ENCODE measurements at places on chromosomes 11 and 22.

DNA sequence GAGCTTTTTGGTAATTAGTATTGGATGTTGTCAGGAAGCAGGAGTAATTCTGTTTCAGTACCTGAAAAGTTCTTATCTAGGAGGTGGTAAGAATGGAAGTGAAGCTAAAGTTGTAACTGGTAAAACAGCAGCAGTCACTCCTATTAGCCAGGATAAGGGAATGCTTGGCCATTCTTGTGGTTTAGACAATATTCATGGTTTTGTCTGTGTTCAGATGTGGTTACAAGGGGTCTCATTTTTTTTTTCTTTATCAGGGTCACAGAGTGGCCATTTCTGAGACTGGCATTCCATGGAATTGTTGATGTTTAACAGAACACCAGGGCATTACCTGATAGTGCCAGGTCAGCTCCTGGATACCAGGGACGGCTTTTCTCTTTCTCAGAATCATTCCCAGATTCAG is 23.8 kb downstream of the TAF1D start:
- DNase-seq = no peak

DNA sequence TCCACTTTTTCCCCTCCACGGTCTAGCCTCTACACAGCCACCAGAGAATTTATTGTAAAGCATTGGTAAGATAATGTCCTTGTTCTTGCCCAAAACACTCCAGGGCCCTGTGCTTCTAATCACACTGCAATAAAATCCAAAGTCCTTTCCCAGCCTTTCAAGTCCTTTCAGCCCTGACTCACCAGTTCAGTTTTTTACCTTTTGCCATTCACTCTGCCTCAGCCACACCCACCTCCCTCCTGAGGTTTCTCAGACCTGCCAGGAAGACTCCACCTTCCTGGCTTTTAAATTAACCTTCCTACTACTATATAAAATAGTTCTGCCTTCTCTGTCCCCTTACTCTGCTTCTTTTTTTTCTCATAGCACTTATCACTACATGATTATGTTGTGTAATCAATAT is 91.0 kb upstream of the ARHGAP32 start:
- DNase-seq = no peak

GRCh38 chr11:77968337-77968736 is 26.1 kb downstream of the INTS4 start:
- DNase-seq = no peak

- peak; percentile 87 for DNase-seq
Observed at GRCh38 chr11:73661035-73661628, 14.8 kb downstream of the PLEKHB1 start.

DNA sequence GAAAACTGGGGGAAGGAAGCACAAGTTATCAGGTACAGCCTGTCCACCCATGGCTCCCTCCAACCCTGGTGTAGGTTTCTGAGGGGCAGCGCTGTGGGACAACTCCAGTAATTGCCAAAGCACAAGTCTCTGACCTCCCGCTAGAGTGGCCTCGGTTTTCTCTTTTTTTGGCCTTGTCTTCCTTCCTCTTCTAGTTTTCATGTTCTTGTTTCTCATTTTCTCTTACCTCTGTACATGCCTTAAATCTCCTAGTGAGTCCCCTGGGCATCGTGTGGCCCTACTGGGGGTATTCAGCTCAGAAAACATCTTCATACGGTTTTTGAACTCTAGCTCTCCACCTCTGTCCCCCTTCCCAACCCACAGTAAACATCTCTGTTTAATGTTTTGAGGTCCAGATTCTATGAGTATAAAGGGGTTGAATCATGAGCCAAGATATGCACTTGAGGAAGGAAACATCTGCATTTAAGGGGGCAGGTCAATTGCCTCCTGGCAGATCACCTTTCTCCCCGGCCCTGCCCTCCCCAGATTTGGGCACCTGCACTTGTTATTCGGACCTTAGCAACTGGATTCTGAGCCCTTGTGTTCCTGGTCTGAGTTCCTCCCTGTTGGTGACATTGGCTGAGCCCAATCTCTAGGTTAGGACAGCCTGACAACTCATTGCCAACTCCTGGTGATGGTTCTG is 8.4 kb upstream of the LMO2 start:
- DNase-seq = no peak

- DNase-seq = no peak
Observed at GRCh38 chr11:69245491-69246345, 48.2 kb upstream of the MYEOV start.

DNA sequence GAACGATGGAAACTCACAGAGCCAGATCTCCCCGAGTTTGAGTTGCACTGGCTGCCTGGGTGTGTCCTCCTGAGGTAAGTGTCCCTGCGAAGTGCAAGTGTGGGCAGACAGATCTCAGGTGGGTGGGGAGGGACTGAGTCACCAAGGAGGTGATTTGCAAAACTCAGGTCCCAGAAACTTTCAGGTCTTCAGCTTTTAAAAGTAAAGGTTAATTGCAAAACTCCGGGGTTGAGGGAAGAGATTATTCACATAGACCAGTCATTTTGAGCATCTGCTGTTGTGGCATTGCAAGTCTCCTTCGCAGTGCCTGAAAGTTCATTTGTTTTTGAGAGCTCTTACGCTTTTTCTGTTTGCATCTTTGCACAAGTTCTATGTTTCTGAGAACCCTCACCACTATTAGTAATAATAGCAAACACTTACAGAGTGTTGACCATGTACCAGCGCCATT is 7.1 kb downstream of the CD44 start:
- peak; percentile 86 for DNase-seq

DNA sequence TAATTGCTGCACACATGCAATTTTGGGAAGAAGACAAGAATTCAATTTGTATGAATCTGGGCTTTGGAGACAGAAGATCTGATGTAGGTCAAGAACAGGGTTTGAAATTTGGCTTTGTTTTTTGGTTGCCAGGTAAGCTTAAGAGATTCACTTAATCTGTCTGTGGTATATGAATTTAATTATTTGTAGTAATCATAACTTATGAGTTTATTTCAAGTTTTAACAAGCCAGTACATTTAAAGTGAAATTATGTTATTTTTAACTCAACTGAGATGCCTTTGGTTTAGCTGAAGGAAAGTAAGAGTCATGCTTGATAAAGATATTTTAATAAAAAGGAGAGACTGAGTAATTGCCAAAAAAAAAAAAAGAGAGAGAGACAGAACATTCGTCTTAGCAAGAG is 384.1 kb downstream of the LUZP2 start:
- DNase-seq = no peak

DNA sequence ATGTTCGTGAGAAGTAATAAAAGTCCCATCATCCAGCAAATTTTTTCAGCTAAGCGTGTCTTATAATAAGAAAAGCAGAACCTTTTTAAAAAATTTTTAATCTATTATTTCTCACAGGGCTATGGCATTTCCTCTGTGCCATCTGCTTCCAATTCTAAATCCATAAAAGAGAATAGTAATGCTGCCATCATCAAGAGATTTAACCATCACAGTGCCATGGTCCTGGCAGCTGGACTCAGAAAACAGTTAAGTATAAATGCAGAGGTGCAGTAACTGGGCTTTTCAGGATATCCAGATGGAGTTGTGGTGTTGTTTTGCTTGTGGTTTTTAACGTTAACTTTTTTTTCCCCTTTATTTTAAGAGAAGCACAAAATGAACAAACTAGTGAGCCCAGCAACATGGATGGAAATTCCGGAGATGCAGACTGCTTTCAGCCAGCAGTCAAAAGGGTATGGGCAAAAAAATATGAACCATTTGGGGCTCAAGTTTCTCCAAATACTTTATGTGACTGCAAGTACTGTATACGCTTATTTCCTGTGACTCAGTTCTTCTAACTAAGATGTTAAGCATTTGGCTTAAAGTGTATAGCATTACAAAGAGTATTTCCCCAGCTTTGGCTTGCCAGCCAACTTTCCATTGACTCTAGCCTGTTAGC is 25.2 kb downstream of the GTF2H1 start:
- DNase-seq = no peak

GRCh38 chr11:47986219-47986618 is 5.9 kb downstream of the PTPRJ start:
- no peak for DNase-seq

- no peak for DNase-seq
Observed at GRCh38 chr11:107731941-107732688, 20.3 kb upstream of the SLN start.

DNA sequence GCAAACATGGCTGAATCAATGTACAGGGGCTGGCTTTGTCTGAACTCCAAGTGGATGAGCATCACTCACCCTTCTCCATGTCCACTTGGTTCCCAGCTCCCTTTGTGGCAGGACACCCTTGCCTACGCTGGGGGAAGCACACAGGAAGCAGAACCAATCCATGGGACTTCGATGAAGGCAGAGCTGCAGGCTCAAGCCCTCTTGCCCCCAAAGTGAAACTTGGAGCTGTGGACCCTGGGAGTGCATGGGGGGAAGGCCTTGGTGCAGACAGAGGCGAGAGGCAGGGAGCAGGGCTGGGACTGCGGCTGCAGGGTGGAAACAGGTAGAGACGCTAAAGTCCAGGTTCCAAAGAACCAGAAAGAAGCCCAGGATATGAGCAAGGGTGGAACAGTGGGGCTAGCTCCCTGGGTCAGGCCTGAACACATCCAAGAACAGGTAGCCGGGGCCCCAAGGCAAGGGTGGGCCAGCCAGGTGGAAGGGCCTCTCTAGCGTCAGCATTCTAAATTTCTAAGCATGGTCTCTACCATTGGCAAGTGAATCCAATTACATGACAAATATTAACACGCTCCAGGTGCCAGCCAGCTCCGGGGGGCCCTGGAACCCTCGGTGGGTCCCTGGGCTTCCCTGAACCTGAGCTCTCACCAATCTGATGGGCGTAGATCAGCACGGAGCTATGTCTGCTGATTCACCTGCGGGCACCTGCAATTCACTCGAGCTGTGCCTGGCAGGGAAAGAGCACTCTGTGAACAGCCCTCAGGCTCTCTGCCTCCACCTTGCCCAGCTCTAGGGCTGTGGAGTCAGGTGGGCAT is 532.8 kb downstream of the BRD1 start:
- DNase-seq = no peak

- no peak for DNase-seq
Observed at GRCh38 chr11:112570333-112570732, 309.7 kb upstream of the PLET1 start.

GRCh38 chr22:46589141-46589748 is 30.9 kb upstream of the GRAMD4 start:
- DNase-seq = no peak

DNA sequence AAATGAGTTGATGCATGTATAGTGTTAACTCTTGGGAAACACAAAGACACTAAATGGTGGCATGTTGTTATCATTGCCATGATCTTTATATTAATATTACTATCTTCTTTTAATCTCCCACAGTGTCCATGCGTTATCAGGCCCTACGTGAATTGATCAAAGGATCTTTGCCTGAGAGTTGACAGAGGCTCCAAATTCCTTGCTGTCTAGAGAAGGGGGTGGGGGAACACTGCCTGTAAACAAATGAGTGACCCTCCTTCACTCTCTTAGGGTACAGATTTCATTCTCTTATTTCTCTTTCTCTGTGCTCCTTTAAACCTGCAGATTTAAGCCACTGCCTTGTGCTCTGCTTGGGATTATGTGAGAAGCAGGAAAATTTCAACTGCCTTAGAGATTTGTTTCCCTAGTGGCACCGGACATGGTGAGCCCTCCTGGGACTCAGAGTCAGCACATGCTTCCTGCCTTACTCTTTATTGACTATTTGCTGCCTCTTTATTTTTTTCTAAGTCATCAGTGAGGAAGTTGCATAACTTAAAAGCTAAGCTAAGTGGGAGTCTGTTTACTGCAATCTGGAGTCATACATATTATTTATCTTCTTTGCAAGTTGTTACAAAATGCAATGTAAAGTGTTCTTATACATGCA is 122.9 kb downstream of the MAML2 start:
- no peak for DNase-seq

- DNase-seq = no peak
Observed at GRCh38 chr11:64092111-64092760, 56.5 kb downstream of the FLRT1 start.

DNA sequence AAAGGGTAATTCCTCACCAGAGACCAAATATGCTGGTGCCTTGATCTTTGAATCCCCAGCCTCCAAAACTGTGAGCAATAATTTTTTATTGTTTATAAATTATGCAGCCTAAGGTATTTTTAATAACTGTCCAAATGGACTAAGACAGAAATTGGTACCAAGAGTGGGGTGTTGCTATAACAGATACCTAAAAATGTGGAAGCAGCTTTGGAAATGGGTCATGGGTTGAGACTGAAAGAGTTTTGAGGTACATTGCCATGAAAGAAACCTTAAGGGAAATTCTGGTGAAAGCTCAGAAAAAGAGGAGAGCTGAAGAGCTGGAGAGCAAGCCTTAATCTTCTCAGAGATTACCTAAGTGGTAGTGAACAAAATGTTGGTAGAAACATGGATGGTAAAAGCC is 378.2 kb downstream of the NXPE2 start:
- no peak for DNase-seq

DNA sequence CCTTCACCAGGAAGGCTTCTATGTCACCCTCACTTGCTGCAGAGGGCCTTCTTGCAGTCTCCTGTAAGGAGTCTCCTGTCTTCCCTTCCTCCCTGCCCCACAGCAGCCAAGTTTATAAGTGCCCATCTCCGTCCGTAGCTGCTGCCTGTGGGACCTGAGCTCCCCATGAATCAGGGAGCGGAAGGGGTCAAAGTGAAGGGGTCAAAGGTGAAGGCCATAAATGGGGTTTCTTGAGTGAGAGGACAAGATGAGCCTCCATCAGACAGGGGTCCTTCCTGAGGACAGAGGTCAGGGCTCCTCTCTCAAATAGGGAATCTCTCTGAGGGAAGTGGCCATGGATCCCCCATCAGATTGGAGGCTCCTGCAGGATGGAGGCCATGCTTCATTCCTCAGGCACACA is 44.4 kb downstream of the ARRB1 start:
- DNase-seq = no peak

DNA sequence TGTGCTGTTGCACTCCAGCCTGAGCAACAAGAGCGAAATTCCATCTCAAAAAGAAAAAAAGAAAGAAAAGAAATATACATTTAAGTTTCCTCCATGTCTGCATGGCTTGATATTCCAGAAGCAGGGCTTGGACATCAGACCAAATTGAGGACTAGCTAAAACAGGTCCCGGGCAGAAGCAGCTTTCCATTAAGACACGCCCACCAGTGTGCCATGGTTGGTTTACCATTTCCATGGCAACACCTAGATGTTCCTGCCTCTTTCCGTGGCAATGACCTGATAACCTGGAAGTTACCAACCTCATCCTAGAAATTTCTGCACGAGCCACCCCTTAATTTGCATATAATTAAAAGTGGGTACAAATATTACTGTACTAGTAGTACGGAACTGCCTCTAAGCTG is 111.3 kb downstream of the NAT10 start:
- no peak for DNase-seq

- peak; percentile 82 for DNase-seq
Observed at GRCh38 chr11:102268083-102268984, 49.0 kb upstream of the BIRC3 start.

GRCh38 chr22:25029181-25029580 is 76.7 kb downstream of the KIAA1671 start:
- no peak for DNase-seq

DNA sequence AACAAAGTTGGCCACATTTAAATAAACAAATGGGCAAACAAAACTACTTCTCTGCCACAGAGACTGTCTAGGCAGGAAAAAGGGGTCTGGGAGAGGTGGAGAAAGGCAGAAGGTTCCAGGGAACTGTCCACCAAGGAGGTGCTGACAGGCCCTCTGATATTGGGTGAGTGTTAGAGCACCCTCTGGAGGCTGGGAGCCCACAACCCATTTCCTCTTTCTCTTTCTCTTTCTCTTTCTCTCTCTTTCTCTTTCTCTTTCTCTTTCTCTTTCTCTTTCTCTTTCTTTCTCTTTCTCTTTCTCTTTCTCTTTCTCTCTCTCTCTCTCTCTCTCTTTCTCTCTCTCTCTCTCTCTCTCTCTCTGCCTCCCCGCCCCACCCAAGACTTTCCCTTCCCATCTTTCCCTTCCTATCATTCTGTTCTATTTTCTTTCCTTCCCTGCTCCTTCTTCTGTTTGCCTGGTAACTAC is 912.8 kb downstream of the DLG2 start:
- DNase-seq = peak; percentile 41

GRCh38 chr11:102382384-102382783 is 35.4 kb downstream of the BIRC2 start:
- no peak for DNase-seq

Data from activated naive CD8-positive, alpha-beta T cell treated with anti-CD3 and anti-CD28 coated beads for 36 hours (primary cell).